Dermis blood vessel endothelial cell (primary cell): ENCODE measurements at places on chromosomes 13 and 19.
A peak's percentile ranks its signal among the peaks of the same experiment; 100 is the strongest.

- DNase-seq = peak; percentile 18
Observed at GRCh38 chr13:75251188-75251587, 230.8 kb downstream of the TBC1D4 start.

DNA sequence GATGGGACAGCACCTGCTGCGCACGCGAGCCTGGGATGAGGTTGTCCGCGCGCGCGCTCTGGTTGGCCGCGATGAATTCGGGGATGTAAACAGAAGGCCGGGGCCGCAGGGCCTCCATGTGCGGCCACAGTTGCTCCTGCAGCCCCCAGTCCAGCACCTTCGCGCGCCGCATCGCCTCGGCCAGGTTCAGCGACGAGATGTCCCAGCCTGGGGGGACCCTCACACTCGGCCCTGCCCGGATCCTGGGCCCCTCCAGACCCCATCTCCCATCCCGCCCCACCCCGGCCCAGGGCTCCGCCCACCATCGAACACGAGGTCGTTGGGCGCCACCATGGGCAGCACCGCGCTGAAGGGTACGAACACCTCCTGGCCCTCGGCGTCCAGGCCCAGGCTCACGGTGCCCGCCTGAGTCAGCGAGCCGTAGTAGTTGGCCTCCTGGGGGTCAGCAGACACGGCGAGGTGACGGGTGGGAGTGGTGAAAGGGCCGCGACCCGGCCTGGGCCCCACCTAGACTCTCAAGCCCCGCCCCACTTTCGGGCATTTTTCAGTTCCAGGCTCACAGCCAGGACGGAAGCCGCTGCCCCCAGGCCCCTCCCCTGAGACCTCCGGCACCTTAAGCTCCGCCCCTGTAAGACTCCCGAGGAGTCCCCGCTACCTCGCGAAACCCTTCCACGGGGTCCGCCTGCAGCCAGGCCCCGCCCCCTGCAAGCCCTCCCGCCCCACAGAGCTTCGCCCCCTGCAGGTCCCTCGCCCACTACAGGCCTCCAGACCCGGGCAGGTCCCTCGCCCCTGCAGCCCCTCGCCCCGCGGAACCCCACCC is 1.1 kb downstream of the ISYNA1 start:
- DNase-seq = peak; percentile 87

DNA sequence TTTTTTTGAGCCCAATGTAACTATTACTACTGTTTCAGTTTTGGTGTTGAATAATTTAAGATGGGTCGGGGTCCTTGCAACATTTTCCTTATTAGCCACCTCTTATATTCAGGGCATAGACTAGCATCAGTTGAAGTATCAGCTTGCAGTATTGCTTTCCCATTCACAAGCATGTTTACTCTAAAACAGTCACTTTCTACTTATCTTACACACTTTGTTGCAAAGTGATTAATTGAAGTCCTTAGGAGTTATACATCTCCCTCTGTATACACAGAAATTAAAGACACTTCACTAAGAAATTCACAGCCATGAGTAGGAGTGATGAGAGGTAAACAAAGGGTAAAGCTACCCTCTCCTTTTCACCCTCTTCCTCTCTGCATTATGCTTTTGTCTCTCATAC is 27.6 kb downstream of the SLAIN1 start:
- DNase-seq = no peak

DNA sequence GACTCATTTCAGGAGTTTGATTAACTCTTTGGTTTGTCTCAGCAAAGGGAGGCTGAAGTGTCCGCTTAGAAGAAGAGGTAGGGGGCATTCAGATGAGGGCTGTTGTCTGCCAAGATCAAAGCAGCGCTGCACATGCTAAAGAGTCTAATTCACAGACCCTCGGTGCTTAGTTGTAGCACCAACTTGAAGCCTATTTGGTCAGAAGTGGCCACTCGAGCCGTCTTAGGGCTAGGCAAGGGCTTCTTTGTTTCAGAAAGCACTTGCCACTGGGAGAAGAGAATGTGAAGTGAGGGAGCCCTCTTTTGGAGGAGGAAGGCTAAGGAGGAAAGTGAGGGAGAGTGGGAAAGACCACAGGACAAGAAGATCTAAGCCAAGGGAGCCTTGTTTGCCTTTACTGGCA is 313.4 kb upstream of the TMTC4 start:
- peak; percentile 48 for DNase-seq

DNA sequence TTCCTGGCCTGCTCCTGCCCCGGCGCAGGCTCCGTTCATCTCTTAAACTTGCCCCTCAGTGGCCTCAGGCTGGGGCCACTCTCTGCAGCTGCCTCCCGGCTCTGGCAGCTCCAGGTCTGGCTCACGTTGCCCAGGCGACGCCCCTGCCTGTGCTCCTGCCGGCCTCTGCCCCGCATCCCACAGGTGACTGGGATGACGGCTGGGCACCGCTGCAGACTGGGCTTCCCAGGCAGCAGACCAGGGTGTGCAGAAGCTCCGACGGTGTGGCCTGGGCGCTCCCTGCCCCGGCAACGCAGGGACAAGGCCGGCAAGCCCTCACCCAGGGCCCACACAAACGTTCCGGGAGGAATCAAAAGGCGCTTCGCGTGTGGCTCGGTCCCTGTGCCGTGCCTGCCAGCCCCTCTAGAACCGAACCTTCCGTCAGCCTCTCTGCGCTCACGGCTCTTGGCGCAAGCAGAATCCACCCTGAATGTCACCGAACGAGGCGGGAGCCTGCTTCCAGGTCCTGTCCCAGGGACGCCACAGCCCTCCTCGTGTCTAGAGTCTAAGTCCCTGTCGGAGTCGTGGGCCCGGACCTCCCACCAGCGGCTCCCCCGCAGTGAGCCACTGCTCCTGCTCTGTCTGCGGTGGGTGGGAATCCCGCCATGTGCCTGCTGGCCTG is 64.8 kb downstream of the MLLT1 start:
- no peak for DNase-seq

DNA sequence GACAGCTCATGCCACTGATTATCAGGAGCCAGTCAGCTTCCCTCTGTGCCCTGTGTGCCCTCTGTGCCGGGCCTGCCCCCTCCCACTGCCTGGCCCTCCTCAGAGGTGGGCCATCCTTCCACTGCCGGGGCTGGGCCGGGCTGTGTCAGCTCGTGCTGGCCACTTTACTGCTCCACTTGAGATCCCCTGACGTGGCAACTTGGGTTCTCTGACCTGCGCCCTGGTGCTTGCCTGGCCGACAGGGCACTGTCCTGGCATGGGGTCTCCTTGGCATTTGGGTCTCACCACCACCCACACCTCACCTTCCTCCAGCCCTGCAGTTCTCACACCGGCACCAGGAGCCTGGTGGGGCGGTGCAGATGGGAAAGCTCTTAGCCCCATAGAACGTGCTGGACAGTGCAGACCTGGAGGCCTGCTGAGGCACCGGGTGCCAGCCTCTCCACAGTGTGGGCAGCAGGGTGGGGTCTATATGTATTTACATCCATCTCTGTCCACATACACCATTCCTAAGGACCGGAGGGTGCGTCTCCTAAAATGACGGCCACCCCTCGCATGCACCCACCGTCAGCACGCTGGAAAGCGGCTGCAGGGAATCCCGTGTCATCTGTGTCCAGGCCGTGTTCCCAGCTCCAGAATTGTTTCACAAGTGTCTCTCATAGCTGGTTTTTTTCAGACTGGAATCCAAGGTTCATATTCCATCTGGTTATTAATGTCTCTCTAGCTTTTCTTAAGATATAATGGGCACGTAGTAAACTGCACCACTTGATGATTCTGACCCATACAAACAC is 11.8 kb downstream of the DAZAP1 start:
- DNase-seq = no peak

- peak; percentile 82 for DNase-seq
Observed at GRCh38 chr13:21478881-21479808, 20.0 kb upstream of the ZDHHC20 start.

GRCh38 chr19:42276821-42277220 is 7.8 kb downstream of the CIC start:
- DNase-seq = no peak

- peak; percentile 70 for DNase-seq
Observed at GRCh38 chr19:1860042-1860775, 3.2 kb downstream of the KLF16 start.

GRCh38 chr13:32960626-32961025 is 55.6 kb upstream of the KL start:
- DNase-seq = no peak

DNA sequence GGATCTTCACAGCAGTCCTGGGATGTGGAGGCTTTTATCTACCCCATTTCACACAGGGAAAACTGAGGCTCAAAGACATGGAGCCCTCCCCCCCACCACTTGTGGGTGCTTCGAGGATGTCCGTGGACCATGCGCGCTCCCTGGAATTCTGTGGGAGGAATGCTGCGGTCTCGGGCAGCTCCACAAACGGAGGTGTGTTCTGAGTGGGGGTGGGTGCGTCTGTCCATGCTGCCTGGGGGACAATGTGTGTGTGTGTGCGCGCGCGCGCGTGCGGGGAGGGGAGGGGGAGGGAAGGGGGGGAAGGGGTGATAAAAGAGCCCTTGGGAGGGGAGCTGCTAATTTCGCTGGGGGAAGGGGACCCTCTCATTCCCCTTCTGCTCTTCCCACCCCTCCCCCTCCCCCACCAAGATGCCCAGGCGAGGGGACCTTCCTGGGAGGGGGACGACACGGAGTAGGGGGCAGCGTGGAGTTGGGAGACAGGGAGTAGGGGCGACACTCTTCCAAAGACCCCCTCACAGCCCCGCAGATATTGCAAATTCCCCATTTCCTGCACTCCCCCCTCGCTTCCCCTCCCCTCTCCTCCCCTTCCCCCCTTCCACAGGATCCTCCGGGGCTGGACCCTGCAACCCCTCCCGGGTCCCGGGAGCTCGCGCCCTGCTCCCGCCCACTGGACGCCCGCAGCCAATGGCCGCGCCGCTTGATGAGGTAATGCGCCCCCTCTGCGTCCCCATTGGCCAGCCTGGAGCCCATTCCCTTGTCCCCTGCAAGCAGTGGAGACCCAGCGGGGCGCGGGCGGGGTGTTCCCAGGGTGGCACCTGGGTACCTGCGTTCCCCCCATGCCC is 18.9 kb upstream of the ZNRF4 start:
- peak; percentile 8 for DNase-seq

- DNase-seq = no peak
Observed at GRCh38 chr13:47463726-47464125, 537.3 kb downstream of the SUCLA2 start.

DNA sequence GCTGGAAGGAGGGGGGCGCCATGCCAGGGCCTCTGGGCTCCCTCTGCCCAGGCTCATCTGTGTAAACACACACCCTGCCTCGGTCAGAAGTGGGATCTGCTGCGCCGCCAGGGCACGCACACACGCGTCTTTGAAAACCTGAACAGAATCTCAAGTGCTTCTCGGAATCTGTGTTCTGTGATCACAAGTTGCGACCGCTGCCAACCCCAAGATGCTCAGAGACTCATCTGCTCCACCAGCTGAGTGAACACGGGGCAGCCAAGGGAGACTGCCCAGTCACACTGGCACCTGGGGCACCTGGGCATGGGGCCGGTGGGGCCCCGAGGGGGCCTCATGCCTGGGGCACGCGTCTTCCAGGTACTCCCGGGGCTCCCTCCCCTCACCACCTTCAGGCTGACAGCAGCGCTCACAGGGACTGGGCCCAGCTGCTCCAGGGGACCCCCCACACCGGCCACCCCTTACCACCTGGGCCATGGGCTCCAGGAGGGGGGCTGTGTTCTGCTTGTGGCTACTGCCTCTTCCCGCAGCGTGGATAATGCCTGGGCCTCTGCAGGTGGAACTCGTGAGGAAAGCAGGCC is 59.0 kb downstream of the KLF2 start:
- no peak for DNase-seq

- DNase-seq = peak; percentile 80
Observed at GRCh38 chr19:35135389-35135909, 590 bp upstream of the LGI4 start.

DNA sequence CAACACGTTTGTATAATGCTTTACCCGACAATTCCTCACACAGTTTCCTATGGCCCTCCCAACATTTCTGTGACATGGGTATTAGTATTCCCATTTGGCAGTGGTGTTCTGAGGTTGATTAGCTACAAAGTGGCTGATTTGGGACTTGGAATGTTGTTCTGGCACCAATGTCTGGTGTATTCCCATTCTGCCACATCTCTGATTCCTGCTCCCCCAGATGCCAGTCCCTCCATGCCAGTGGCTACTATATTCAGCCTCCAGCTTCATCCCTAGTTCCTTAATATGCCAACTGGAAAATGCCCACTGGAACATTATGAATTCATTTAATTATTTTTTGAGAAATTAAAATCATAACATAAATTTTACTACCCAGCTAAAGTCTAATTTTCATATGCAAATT is 60.6 kb upstream of the NBEA start:
- no peak for DNase-seq

DNA sequence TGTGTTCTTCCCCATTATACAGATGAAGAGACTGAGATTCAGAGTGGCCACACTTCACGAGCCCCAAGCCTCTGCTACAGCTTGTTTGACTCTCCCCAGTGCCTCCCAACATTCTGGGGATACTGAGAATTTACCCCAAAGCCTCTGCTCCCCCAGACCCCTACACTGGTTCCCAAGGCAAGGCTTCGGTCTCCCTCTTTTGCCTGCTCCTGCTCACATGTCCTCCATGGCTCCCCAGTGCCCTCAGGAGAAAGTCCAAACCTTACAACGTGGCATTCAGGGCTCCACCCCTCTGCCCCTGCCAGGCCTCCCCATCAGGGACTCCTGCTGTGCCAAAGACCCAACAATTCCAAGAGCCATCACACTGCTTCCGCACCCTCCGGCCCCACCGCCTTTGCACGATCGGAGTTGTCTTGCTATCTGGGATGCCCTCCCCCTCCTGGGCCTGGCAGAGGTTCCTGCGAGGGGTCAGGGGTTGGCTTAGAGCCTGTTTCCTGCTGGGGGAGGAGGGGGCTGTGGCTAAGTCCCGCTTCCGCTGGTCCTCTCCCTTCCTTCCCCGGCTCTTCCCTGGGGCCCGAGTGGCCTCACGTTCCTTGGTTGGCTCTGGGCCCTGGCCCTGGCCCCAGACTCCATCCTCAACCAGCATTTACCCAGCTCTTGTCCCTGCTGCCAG is 15.4 kb downstream of the GTPBP3 start:
- peak; percentile 20 for DNase-seq

GRCh38 chr19:4295972-4296771 is 6.0 kb downstream of the TMIGD2 start:
- no peak for DNase-seq

DNA sequence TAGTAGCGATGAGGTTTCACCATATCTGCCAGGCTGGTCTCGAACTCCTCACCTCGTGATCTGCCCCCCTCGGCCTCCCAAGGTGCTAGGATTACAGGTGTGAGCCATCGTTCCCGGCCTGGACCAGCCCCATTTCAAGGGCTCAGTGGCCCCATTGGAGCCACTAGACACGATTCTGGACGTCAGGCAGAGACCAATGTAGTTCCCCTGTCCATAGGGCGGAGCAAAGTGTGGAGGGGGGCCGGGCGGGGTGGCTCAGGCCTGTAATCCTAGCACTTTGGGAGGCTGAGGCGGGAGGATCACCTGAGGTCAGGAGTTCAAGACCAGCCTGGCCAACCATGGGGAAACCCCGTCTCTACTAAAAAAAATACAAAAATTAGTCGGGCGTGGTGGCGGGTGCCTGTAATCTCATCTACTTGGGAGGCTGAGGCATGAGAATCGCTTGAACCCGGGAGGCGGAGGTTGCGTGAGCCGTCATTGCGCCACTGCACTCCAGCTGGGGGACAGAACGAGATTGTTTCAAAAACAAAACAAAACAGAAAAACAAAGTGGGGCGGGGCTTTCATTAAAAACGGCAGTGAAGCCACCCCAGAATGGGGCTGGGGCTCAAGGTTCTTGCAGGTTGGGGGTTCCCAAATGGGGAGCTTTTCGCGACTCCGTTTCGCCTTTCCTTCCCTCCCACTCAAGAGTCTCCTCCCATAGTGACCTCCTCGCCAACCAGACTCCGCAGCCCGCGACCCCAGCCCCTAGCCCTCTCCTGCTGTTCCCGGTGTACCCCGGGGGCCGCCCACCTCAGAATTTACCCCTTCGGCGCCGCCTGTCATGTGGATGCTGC is 758 bp upstream of the TECR start:
- DNase-seq = no peak

GRCh38 chr13:50244355-50244712 is 229.1 kb downstream of the KCNRG start:
- DNase-seq = peak; percentile 45
